ENCODE measurements at places on chromosomes 11 and 22.
A peak's percentile ranks its signal among the peaks of the same experiment; 100 is the strongest.

DNA sequence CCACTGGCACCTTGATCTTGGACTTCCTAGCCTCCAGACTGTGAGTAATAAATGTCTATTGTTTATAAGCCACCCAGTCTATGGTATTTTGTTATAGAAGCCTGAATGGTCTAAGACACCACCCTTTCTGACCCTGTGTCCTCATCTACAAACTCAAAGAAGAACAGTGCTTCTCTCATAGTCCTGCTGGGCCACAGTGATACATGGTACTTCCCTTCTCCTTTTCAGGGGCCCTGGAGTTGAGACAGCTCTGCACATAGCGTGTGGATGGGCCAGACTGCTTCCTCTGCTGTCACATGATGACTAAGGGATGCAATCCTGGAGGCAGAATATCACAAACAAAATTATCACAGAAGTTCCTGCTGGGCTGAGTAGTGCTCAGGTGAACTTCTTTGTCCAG is 5.0 kb downstream of the KCNJ11 start:
- no peak for DNase-seq

- no peak for DNase-seq
Measured at GRCh38 chr11:96091476-96091875, 167.6 kb upstream of the MTMR2 start.

- DNase-seq, result no peak
Measured at GRCh38 chr22:36776722-36777121, 803 bp upstream of the IFT27 start.

GRCh38 chr22:24976442-24977218 is 24.1 kb downstream of the KIAA1671 start:
- DNase-seq, result no peak

- DNase-seq, result no peak
Measured at GRCh38 chr11:45225277-45225676, 60.9 kb downstream of the SYT13 start.

- no peak for DNase-seq
Measured at GRCh38 chr11:123065621-123066020, 3.7 kb upstream of the HSPA8 start.

DNA sequence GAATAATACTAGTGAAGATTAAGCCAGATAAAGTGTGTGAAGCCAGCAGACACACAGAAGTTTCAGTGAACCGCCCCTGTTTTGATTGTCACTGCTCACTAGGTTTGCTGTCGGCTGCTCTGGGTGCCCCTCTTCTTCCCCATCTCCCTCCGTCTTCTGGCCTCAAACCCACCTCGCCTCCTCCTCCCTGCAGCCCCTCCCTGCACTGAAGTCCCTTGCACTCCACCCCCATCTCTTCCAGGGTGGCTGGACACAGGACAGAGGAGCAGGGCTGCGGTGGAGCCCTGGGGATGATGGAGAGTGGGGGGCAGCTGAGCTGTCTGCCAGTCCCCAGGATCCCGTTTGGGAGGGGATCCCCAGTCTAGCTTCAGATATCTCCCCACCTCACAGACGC is 53.5 kb downstream of the CYTH4 start:
- no peak for DNase-seq

DNA sequence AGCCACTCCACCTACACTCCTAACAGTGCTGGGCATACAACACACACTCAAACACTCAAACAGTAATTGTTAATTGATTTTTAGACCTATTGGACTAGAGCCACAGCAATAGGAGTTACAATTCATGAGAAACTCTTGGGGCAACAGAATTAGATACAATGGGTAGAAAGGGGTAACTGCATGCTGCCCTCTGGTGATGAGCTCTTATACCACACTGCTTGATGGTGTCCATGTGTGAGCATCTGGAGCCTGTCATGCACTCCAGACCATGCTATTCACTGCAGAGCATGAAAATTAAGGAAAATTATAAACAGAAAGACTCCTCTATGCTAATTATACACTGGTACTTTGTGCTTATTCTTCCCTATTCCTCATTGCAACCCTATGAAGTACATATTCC is 975.5 kb upstream of the CCDC90B start:
- no peak for DNase-seq

GRCh38 chr11:64316672-64317324 is 561 bp downstream of the TRMT112 start:
- no peak for DNase-seq

- DNase-seq, result no peak
Measured at GRCh38 chr11:2314525-2315394, 12.9 kb downstream of the TSPAN32 start.

- no peak for DNase-seq
Measured at GRCh38 chr11:9804419-9804902, 140.6 kb downstream of the SWAP70 start.

DNA sequence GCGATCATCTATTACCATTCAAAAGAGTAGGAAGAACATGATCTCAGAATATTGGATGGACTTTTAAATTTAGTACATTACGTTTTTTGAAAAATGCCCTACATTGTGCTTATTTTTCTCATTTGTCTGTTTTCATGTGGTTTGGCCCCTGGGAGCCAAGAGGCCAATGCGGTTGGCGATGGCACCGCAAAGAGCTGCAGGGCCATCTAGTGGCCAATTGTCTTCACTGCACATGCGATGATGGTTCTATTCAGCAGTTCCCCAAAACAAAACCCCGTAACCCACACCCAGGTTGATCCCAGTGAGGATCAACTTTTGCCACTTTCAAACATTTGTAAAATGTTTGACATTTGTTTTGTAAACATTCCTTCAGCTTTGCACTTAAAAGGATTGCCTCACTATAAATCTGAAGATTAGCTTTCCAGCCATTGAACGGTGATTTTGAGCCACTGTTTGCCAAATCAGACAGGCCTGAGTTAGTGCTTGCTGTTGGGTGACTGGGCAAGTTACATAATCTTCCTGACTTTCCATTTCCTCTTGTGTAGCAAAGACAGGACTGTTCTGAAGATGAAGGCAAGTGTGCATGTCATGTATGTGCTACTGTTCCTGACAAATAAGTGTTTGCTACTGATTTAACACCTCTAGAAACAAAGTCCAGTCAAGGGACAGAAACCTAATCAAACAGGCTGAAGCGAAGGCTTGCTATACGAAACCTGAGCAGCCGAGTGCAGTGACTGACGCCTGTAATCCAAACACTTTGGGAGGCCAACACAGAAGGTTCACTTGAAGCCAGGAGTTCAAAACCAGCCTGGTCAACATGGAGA is 29.2 kb upstream of the XBP1 start:
- DNase-seq, result peak; percentile 51

GRCh38 chr11:9936754-9937153 is 272.9 kb downstream of the SWAP70 start:
- DNase-seq, result no peak

- DNase-seq, result no peak
Measured at GRCh38 chr11:94400839-94401772, at the start of gene GPR83. Gene GPR83, minus strand, starts transcription at chr11:94401419. Its CDS starts 172 bp downstream, at chr11:94401247.

DNA sequence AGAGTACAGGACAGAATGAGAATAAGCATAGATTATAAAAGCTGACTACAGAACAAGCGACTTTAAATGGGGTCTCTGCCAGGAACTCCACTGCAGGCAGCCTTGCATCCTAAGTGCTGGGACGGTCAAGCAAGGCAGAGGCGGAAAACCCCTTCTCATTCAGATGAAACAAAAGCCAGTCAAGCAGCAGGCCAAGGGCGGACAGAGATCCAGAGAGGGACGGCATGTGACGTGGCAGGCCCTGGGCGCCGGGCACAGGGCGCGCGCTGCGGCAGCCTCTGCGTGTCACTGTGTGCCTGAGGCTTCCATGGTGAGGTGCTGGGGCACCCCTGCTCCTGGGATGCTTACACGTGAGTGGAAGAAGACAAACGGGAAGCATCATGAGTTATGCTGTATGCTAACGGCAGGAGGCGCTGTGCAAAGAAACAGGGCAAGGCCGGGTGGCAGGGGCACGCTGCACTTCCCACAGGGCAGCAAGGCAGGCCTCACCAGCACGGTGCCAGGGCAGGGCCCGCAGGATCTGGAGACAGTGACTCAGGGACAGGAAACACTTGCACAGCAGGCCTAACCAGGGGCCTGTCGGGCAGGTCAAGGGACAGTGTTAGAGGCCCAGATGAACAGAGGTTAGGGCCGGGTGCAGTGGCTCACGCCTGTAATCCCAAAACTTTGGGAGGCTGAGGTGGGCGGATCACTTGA is 6.2 kb downstream of the TOLLIP start:
- no peak for DNase-seq

- no peak for DNase-seq
Measured at GRCh38 chr11:81112718-81113117, 1620.9 kb downstream of the FAM181B start.

DNA sequence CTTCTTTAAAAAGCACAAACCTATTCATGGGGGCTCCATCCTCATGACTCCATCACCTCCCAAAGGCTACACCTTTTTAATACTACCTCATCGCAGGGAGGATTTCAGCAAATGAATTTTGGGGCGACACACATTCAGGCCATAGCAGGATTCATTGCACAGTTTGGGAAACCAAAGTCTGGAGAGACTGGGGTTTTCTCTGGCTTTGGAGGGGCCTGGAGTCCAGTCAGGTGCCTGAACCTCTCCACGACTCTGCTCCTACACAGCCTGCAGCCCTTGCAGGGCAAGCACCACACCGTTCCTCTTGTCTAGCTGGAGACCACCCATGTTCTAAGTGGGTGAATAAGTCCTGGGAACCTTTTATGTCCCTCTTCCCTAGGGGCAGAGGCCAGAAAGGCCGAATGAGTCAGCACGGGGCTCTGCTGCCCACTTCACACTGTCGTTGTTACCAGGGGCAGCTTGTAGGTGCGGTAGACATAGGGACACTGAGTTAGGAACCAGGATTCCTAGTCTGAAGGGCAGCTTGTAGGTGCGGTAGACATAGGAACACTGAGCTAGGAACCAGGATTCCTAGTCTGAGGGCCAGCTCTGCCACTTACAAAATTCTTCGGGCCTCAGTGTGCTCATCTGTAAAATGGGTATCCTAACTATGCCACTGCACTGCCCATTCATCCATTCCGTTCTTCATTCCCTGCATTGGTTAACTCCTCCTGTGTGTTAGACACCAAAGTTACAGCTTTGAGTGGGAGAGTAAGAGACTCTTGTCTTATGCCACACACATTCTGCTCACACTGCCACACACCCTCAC is 251.7 kb upstream of the B3GAT1 start:
- no peak for DNase-seq

DNA sequence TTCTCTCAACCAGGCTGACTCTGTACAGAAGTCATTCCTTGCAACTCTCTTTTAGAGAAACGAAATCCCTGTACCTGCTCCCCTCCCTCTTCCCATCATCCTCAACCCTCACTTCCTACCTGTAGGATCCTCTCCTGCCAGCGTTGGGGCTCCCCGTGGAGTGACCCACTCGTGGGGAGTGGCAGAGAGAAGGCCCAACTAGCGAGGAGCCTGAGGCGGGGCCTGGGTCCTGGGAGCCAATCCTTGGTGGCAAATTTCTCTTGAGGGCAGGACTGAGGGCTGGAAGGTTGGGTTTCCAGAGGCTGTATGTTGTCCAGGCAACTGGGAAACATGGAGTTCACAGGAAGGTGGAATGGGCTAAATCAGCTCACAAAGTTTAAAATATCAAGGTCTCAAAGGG is 10.4 kb downstream of the NHERF4 start:
- no peak for DNase-seq

DNA sequence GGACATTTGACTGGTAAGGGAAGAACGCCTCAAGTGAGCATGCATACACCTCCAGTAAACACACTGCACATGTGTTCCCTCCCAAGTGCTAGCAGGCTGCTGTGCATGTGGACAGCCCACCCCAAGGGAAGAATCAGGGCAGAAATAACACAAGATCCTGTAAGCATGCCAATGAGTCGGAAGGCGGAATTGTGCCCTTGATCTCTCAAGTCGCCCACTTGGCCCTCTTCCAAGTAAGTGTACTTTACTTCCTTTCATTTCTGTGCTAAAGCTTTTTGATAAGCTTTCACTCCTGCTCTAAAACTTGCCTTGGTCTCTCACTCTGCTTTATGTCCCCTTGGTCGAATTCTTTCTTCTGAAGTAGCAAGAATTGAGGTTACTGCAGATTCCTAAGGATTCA is 139.6 kb downstream of the TRPC6 start:
- DNase-seq, result no peak

- no peak for DNase-seq
Measured at GRCh38 chr22:46355996-46356471, 20.5 kb downstream of the TRMU start.

GRCh38 chr22:24707470-24707801 is 67.1 kb downstream of the PIWIL3 start:
- DNase-seq, result no peak

DNA sequence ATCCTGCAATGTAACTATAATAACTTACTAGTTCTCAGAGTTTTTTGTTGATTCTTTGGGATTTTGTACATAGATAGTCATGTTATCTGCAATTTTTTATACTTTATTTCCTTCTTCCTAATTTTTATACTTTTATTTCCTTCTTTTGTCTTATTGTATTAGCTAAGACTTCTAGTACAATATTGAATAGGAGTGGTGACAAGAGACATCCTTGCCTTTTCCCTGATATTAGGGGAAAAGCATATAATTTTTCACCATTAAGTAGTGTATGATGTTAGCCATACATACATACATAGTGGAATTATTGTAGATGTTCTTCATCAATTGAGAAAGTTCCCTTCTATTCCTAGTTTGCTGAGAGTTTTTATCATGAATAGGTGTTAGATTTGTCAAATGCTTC is 27.8 kb upstream of the CLTCL1 start:
- DNase-seq, result no peak

- DNase-seq, result no peak
Measured at GRCh38 chr11:119567688-119568582, 145.0 kb upstream of the THY1 start.

- DNase-seq, result no peak
Measured at GRCh38 chr11:38345286-38345685, 1747.2 kb upstream of the RAG2 start.

GRCh38 chr11:19714022-19714386 is 1.4 kb downstream of the NAV2 start:
- DNase-seq, result no peak

DNA sequence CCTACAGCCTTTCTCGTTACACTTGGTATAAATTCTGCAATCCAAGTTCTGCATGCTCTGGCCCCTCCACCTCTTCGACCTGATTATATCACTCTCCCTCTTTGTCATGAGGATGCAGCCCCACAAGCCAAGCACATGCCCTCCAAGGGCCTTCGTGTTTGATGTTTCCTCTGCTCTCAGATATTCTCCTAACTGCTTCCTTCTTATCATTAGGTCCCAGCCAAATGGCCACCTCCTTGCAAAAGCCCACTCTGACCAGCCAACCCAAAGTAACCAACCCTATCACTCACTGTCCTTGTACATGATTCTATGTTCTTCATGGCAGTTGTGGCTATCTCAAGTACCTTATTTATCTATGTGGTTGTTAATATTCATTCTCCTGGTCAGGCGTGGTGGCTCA is 38.3 kb upstream of the LRRC55 start:
- DNase-seq, result no peak

- DNase-seq, result no peak
Measured at GRCh38 chr11:120133216-120134105, 4.5 kb downstream of the TRIM29 start.

GRCh38 chr22:47851586-47851985 is 1089.1 kb downstream of the TBC1D22A start:
- no peak for DNase-seq

- DNase-seq, result no peak
Measured at GRCh38 chr22:37018815-37019308, 385 bp downstream of the TST start.

- DNase-seq, result no peak
Measured at GRCh38 chr11:114185436-114185835, 110.8 kb upstream of the NNMT start.

- DNase-seq, result no peak
Measured at GRCh38 chr11:62122076-62122475, 1.7 kb upstream of the INCENP start.

Data from stimulated activated CD4-positive, alpha-beta T cell treated with anti-CD3 and anti-CD28 coated beads, Interleukin-1b, Interleukin-23, amount 100 ng/mL, for 24 hours (primary cell).